Putamen (tissue), 1 donor: ENCODE measurements at places on chromosomes 11 and 22.

GRCh38 chr11:34184505-34185015 is 79.1 kb downstream of the NAT10 start:
- DNase-seq = no peak

- peak; percentile 55 for DNase-seq
Measured at GRCh38 chr22:45009606-45010531, at the start of gene PHF21B. PHF21B (minus strand) TSS chr22:45010005; CDS start chr22:45009549, 456 bp downstream.

DNA sequence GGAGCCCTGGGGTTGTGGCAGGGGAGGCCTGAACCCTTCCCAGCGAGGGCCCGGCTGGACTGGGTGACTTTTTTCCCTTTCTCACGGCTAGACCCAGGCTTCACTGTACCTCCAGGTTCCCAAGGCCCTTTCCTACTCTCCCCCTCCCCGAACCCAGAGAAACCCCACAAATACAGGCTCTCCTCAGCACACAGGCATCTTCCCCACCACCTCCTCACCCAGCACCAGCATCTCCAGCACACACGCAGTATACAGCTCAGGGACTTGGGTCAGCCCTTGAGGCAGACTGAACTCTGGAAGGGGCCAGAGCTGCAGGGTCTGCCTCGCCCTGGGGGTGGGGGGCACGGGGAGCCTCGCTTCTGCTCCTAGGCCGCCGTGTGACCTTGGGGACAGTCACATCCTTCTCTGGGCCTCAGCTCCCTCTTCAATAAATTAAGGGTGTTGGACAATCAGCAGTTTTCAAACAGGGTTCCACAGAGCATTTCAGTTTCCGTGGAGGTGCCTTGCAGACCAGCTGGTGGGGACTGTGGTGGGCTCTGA is 4.5 kb downstream of the TMPRSS13 start:
- DNase-seq = no peak

- no peak for DNase-seq
Measured at GRCh38 chr11:121435132-121435531, 17.0 kb upstream of the SORL1 start.

DNA sequence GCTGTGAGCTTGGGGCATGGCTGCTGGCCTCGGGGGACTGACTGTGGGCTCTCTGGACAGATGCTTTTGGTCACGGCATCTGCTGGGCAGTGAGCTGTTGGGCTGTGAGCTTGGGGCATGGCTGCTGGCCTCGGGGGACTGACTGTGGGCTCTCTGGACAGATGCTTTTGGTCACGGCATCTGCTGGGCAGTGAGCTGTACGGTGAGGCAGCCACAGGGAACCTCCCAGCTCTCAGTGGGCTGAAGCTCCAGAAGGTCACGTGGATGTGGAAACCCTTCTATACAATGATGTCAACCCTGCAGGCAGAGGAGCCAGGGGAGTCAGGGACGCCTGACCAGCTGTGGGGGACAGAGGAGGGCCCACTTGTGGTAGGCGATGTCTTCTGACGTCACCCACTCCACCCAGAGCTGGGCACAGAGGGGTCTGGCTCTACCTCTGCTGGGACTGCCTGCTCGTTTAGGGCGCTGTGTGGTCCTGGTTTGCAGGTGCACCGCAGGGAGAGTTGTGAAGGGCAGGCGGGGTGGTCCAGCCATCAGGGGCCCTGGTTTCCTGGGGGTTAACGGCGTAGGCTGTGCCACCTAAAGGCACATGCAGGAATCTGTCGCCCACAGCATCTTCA is 1331.3 kb downstream of the BRD1 start:
- DNase-seq = no peak

GRCh38 chr11:100340466-100341319 is 346.4 kb upstream of the ARHGAP42 start:
- DNase-seq = no peak

DNA sequence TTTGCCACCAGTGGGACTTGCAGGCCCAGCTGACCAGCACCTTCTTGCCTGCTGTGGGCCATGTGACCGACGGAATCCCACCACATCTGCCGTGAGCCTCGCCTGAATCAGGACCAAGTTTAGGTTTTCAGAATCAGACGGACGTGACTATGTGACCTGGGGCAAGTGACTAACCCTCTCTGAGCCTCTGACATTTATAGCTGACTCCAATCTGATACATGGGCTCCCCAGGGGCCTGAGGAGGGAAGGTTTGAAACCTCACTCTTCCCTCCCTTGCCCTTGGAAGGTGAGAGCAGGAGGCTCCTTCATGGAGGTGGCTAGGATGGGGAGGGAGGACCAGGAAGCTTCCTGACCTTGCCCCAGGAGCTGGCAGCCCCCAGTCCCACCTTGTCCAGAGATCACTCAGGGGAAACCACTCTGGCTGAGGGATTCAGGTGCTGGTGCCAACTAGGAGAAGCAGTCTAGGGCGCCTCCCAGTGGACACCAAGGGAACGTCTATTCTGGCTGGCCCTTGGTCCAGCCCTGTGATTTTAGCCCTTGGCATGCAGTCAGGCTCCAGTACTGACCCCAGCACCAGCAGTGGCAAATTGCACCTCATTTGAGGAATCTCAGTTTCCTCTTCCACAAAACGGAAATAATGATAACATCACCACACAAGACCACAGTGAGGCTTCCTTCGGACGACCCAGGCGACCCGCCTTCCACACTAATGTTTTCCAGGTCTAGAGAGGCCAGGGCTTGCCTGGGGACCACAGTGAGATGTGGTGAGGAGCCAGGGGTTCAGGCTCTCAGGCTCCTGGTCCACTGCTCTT is 47.2 kb upstream of the SYT7 start:
- DNase-seq = peak; percentile 22
